ENCODE measurements at places on chromosomes 1 and 21.

GRCh38 chr1:169321539-169321938, 46.1 kb downstream of the NME7 start:
- H3K4me3 ChIP-seq: no peak overlapping the region
- no peaks in the 10 kb centered on the region for H3K27me3 ChIP-seq
- H3K4me1 ChIP-seq: no peaks in the 10 kb centered on the region
- no peak for DNase-seq
- no peaks in the 10 kb centered on the region for H3K36me3 ChIP-seq

DNA sequence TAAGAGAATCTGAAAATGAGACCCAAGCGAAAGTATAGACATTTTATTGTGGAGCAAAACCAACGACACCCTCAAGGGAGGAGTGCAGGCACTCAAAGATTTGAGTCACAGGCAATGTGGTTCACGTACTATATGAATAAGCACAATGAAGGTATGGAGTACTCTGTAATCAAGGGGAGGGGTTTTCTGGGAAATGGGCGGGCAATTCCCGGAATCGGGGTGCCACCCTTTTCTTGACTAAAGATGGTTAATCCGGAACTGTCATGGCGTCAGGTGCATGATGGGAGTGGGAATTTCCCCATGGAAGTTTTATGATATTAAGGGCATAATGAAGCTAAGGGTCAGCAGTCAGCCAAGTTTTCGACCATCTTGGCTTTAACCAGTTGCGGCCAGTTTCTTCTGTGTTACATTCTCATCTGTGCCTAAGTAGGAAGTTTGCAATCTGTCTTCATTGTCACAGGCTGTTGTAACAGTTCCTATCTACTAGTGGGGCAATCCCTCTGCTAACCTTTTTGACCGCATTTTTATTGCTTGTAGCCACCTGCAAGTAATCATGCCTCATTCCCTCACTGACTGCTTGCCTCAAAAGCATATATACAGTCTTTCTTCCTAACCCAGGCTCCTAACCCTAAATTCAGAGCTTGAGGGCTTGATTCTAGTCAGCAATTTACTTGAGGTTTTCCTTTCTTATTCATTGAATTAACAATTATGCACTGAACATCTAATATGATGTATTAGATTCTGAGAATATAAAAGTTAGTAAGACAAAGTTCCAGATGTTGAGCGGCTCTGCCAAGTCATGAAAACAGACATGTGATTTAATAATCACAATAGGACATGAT, 775 bp upstream of the AIM2 start:
- DNase-seq: no peak
- no peaks in the 10 kb centered on the region for H3K4me1 ChIP-seq
- no peak overlapping the region for H3K27ac ChIP-seq
- H3K36me3 ChIP-seq: no peaks in the 10 kb centered on the region
- H3K4me3 ChIP-seq: no peak overlapping the region

DNA sequence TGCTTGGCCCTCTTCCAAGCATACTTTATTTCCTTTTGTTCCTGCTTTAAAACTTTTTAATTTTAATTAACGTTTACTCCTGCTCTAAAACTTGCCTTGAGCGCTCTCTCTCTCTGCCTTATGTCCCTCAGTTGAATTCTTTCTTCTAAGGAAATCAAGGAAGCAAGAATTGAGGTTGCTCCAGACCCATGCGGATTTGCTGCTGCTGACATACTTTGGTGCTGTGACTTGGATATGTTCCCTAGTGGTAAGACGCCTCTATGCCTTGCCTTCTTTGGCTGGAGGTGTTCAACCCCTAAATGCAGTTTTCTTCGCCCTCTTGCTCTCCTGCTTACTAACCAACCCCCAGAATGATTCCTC, 148.1 kb downstream of the ADSS2 start:
- H3K4me3 ChIP-seq: no peak overlapping the region
- no peaks in the 10 kb centered on the region for H3K36me3 ChIP-seq
- H3K27ac ChIP-seq: no peak overlapping the region
- H3K27me3 ChIP-seq: no peaks in the 10 kb centered on the region
- no peak for DNase-seq
- H3K4me1 ChIP-seq: no peaks in the 10 kb centered on the region

- H3K27ac ChIP-seq: no peak overlapping the region
- H3K4me3 ChIP-seq: no peak overlapping the region
- H3K36me3 ChIP-seq: no peaks in the 10 kb centered on the region
- no peaks in the 10 kb centered on the region for H3K4me1 ChIP-seq
- no peak for DNase-seq
Observed at GRCh38 chr1:63200676-63201075, 121.7 kb upstream of the FOXD3 start.

- no peaks in the 10 kb centered on the region for H3K27me3 ChIP-seq
- no peak overlapping the region for H3K4me3 ChIP-seq
- peaks cover 5% of the 10 kb centered on the region for H3K4me1 ChIP-seq
- H3K27ac ChIP-seq: no peak overlapping the region
- DNase-seq: no peak
Observed at GRCh38 chr1:151130987-151131586, 15.3 kb downstream of the SEMA6C start.

DNA sequence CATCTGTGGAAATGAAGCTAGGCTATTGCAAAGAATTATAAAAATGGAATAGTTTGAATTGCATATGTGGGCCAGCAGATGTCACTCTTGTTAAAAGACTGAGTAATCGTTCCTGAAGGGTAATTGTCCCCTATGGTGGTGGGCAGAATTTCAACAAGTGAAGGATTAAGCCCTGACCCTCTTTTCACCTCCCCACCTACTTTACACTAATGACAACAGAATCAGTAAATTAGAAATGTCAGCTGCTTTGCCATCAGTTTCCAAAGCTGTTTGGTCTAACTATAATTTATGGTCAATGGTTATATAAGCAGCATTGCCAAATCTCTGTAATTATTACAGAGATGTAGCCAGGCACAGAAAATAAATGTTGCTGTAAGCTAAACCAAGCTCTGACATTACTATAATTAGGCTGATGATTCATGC, 898.6 kb downstream of the AMY1C start:
- no peaks in the 10 kb centered on the region for H3K4me1 ChIP-seq
- H3K27ac ChIP-seq: no peak overlapping the region
- H3K27me3 ChIP-seq: no peaks in the 10 kb centered on the region
- DNase-seq: peak; percentile 38
- H3K36me3 ChIP-seq: no peaks in the 10 kb centered on the region

GRCh38 chr1:8862528-8862927, 16.0 kb downstream of the ENO1 start:
- no peak for DNase-seq
- peaks cover 49% of the 10 kb centered on the region for H3K36me3 ChIP-seq
- H3K4me3 ChIP-seq: no peak overlapping the region

GRCh38 chr1:82197606-82198005, 396.9 kb downstream of the ADGRL2 start:
- no peaks in the 10 kb centered on the region for H3K27me3 ChIP-seq
- no peak overlapping the region for H3K27ac ChIP-seq
- no peak overlapping the region for H3K4me3 ChIP-seq
- no peaks in the 10 kb centered on the region for H3K36me3 ChIP-seq

GRCh38 chr21:34998176-34998575, 50.9 kb downstream of the RUNX1 start:
- no peak overlapping the region for H3K4me3 ChIP-seq
- peaks cover 16% of the 10 kb centered on the region for H3K4me1 ChIP-seq
- H3K27ac ChIP-seq: no peak overlapping the region
- H3K36me3 ChIP-seq: no peaks in the 10 kb centered on the region

DNA sequence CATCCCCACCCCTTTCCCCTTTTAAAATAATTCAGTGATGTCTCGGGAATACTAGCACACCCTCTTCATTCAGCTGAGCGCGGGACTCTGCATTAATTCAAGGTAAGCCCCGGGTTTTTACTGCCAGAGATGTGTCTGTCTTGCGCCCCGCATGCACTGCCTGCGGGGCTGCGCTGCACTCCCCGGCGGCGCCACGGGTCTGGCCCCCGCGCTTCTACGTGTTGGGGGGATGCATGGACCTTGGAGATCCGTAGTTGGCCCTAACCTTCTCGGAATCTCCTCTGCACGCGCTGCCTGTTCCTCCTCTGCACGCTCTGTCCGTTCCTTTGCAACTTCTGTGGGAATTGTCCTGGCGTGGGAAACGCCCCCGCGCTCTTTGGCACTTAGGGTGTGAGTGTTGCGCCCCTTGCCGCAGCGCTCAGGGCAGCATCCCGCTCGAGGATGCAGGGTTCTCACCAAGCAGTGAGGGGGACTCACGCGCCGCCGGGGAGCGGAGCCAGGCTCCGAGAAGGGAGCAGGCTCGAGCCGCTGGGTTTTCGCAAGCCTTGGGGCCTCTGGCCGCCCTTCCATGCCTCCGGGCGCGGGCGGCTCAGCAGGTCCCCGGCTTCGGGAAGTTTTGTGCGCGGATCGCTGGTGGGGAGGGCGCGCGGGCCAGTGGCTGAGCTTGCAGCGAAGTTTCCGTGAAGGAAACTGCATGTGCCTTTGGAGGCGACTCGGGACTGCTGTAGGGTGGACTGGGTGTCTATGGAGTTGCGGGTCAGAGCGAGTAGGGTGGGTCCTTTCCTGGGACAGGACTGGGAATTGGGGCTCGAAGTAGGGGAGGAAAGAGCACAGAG, 165.1 kb upstream of the CACNA1E start:
- H3K27me3 ChIP-seq: peaks cover 7% of the 10 kb centered on the region
- DNase-seq: no peak
- no peaks in the 10 kb centered on the region for H3K4me1 ChIP-seq
- H3K4me3 ChIP-seq: no peak overlapping the region

DNA sequence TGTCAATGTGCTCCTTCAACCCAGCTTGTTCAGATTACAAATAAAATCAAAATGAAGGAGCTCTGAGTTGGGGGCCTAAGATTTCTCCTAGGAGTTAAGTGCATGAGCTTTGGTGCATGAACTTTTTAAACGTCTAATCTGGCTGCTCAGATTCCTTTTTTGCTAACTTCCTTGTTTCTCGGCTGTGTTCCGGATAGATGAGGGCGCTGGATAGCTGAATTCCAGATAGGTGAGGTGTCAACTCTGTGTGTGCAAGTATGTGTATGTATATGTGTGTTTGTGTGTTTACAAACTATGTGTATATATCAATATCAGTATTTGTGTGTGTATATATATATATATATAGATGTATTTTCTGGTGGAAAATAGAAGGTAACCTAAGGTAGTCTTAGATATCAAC, 37.5 kb upstream of the RCAN3 start:
- no peak overlapping the region for H3K27ac ChIP-seq
- no peaks in the 10 kb centered on the region for H3K27me3 ChIP-seq
- H3K4me1 ChIP-seq: no peaks in the 10 kb centered on the region

DNA sequence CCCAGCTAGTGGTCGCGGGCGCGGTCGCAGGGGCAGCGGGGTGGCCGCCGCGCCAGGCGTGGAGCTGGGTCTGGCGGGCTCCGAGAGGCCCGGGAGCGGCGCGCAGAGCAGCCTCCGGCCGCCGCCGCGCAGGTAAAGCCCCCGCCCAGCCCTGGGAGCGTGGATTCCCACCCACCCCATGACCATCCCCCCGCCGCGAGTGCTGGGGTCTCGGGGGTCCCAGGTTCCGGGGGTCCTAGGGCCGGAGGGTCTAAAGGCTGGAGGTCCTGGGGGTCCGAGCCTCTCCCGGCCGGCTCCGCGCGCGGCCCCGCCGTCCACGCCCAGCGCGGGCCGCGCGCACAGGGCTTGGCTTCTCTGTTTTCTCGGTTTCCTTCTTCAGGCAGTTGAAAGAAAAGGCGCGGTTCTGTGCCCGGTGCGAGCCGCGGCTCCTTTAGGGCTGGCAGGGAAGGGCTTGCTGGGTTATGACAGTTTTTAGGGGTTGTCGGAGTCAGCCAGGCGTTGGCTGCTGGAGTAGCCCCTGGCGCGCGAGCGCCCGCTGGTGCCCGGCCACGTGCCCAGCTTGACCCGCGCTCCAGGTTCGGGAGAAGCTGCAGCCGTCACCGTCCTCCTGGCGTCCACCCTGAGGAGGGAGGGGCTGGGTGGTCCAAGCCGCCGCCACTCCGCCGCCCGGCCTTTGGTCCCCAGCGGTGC, 359 bp downstream of the LRRC3 start:
- H3K4me1 ChIP-seq: peaks cover 53% of the 10 kb centered on the region
- no peaks in the 10 kb centered on the region for H3K27me3 ChIP-seq

DNA sequence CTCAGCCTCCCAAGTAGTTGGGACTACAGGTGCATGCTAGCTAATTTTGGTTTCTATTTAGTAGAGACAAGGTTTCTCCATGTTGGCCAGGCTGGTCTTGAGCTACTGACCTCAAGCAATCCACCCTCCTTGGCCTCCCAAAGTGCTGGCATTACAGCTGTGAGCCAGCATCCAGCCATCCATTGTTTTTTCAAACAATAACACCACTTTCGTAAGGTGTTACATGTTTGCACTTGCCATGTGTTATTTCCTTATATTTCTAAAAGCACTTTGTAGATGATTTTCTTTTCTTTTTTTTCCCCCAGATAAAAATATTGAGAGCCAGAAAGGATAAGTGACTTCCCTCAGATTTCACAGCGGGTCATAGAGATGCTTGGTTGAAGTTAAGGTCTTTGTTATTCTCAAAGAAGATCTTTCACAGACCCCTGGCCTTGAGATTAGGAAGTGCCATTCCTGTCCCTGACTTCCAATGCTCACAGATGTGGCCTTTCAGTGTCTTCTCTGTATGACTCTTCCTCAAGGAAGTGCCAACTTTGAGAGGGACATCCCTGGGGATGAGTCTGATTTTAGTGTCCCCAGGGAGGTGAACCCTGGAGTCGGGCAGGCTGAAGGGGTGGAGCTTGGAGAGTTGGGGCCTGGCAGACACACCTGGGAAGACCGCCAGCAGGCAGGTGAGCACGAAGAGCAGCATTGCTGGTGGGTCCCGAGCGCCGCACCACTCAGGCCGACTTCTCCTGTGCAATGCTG, 6.3 kb downstream of the PIGR start:
- H3K4me3 ChIP-seq: no peak overlapping the region
- H3K36me3 ChIP-seq: no peaks in the 10 kb centered on the region
- H3K4me1 ChIP-seq: peaks cover 10% of the 10 kb centered on the region
- H3K27me3 ChIP-seq: peaks cover 2% of the 10 kb centered on the region

DNA sequence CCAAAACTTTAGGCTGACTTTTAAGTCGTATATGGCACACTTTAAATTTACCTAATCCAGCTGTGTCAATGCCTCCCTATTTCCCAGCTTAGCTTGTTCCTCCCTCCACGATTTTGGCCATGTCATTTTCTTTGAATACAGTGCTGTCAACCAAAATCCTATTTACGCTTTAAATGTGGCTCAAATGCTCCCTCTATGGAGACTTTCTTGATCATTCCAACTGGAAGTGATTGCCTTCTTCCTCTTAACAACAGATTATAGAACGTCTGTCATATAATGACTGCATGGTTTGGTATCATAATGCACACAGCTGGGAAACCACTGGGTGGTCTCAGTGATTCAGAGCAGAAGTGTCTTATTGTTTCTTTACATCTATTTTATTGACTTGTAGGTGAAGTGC, 18.9 kb upstream of the BATF3 start:
- no peak overlapping the region for H3K27ac ChIP-seq
- H3K36me3 ChIP-seq: no peaks in the 10 kb centered on the region
- H3K27me3 ChIP-seq: 0 out of 3 replicates have a peak, but pooled peaks cover 3% of the 10 kb centered on the region
- no peak overlapping the region for H3K4me3 ChIP-seq

DNA sequence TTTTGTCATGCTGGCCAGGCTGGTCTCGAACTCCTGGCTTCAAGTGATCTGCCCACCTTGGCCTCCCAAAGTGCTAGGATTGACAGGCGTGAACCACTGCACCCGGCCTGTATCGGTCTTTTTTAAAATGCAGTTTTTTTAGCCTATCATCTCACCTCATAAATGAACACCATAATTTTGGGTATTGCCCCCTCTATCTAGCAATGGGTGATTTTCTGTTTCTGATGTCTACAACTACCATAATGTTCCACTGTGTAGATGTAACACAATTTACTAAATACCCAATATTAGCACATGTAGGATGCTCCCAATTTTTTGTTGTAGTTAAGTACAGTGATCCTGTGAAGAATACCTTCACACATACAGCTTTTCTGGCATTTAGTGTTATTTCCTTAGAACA, 2.0 kb upstream of the CAMTA1 start:
- no peaks in the 10 kb centered on the region for H3K36me3 ChIP-seq
- H3K27ac ChIP-seq: no peak overlapping the region
- H3K27me3 ChIP-seq: no peaks in the 10 kb centered on the region
- peak overlapping the region; percentile 83 for H3K4me3 ChIP-seq
- DNase-seq: no peak
